ENCODE measurements at places on chromosomes 6 and 20.
A peak's percentile ranks its signal among the peaks of the same experiment; 100 is the strongest.

- DNase-seq: no peak
These were observed 71.3 kb upstream of the KCNG1 start for GRCh38 chr20:51094221-51094620.

DNA sequence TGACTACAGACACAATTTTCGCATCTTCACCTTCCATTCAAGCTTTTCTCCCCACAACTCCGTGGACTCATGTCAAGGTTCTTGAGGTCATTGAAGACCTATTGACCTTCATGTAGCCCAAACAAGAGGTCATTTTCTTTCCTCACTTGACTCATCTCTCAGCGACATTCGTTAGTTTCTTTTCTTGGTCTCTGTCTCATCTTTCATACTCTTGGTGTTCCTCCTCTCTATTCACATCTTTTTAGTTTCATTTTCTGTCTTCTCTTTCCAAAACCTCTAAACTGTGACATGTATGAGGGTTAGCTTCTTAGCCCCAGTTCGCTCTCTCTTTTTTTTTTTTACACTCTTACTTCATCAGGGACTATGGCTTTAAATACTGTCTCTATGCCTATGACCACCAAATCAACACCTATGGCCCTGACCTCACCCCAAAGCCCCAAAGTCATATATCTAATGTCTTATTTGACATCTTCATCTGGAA lies 128.6 kb upstream of the BACH2 start:
- no peak for DNase-seq

- DNase-seq: no peak
These were observed 32.2 kb downstream of the CARMIL1 start for GRCh38 chr6:25311331-25311840.

DNA sequence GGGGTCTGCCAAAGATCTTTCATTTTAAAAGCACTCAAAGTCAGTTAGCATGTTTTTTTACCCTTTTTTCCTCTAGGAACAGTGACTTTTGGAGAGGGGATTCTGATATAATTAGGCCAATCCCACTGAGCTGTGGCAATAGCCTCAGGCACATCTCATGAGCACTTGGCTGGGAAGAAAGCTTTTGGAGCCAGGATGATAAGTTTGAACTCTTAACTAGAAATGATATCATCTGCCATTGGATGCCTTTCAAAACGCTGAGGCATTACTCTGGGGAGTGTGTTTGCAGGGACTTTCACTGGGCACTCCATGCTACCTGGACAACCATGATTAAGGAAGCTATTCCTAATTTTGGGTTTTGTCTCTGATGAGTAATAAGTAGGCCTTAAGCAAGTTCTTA lies 3.7 kb downstream of the SCGN start:
- no peak for DNase-seq

DNA sequence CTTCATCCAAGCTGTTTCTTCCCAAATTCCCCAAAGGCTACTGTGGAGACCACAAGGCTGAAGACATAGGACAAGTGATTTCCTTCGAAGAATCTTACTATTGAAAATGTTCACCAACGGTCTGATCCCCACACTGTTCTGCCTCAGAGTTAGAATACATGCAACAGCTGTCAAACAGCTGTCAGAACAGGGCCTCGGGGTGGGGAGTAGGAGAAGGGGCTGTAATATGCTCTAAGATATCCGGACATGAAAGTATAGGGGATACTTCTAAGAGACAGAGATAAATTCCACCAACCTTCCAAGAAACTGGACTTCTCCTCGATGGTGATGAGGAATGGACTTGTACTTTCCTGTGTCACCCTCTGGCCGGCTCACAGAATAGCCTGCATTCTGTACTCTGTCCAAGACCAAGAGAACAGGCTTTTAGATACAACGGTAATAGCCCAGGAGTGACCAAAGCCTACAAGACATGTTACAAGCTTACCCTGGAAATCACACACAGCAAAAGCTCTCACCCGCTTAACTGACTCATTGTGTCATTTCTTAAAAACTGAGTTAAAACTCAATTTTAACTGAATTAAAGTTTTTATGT lies 69.2 kb upstream of the PTGIS start:
- DNase-seq: no peak

DNA sequence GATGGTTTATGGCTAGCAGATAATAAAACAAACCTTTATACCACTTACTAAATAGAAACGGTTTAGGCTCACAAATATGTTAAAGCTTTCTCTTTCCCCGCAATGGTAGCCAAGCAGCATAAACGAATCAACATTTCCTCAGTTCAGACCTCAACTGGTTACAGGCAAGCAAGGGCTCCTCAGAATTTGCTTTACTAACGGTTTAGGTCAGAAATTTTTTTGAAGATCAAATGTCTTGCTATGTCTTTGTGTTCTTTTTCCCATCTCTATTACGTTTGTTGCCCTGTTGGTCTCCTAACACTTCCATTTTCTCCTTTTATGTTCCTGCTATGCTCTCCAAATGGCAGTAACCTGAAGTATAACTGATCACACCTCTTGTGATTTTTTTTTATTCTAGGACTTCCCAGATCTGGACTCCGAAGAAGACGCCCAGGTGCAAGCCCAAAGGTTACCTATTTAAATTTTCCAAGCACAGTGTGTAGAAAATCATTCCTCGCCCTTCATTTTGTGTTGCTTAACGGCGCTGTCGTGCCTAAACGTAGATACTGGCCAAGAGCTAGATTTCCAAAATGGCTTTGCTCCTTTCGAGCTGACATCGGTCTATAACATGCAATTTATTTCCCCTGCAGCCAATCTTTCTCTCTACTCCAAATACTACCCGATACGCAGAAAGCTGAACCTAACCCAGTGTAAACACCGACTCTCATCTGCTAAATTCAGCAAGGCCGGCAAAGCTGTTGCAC lies 717 bp upstream of the ASF1A start:
- DNase-seq: peak; percentile 77

DNA sequence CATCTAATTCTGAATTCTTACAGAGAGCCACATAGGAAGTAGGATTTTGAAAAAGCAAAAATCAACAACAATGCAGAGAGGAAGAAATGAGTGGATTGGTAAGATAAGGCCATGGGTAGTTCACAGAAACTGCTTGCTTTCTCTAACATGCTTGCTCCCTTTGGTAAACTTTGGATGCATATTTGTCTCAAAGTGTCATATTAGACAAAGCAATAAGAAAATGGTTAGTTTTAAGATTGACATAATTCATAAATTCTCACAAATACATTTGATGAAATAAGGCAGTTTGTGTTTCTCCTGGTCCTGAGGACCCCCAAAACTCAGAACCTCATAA lies 31.7 kb downstream of the UTRN start:
- no peak for DNase-seq

DNA sequence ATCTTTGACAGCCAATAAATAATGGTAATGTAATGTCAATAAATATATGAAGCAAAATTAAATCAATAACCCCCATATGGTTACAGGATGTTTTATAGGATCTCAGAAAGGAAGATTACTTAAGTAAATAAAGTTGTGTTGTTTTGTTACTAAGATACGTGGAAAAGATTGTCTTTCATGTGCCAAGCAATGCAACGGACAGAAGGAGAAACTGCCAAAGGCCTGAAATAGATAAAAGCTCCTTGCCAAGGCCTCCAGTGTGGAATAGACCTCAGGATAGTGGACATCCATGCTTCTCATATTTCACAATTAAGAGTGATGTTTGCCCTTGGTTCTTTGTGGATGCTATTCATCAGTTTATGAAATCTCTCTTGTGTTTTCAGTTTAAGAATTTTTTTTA lies 16.4 kb upstream of the FNDC1 start:
- DNase-seq: no peak

DNA sequence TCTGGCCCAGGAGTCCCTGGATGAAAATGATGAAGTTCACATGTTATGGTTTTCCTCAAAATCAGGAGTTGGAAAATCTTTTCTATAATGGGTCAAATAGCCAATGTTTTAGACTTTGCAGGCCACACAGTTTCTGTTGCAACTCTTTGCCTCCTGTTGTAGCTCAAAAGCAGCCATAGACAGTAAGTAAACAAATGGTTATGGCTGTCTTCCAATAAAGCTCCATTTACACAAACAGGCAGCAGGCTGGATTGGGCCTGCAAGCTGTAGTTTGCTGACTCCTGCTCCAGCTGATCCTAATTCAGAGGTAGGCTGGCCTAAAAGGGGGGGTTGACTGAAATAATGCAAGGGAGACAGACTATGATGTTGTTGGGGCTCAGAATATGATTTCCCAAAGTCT lies 33.0 kb downstream of the METTL24 start:
- peak; percentile 78 for DNase-seq

DNA sequence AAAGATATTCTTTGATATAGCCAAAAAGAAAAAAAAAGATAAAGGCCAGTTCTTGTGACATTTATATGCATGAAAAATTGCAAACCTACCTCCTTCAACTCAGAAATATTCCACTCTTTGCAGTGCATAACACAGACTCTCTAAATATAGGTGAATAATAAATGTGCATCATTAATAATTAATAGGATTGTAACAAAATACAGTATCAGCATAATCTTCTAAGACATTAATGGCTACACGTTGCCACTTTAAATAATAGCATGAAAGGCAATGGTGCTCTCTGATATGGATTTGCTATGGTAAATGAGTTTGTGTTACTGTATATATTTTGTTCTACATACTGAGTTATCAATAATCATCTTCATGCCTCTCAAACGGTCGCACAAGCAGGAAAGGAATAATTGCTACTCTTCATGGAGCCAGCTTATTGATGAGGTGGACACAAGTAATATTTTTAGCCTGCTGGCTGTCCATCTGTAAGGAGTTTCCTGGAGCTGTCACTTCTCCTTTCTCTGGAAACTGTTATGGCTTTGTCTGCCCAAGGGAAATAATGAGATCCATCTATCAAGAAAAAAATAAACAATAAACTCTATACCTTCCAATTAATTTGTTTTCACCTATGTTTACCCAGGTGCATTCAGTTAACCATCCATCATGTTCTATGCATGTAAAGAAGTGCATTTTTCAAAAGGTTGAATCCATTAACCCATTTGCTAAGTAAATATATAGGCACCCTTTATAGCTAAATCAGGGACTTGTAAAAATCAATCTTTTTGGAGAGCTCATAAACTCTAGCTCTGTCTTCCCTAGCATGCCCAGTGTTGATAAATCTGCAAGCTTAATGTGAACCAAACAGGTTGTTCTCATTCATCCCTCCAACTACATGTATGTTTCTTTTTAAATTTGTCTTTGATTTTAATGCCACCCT lies 253.0 kb downstream of the NKAIN2 start:
- no peak for DNase-seq

GRCh38 chr6:30231067-30231466 lies 17.9 kb upstream of the TRIM26 start:
- no peak for DNase-seq

DNA sequence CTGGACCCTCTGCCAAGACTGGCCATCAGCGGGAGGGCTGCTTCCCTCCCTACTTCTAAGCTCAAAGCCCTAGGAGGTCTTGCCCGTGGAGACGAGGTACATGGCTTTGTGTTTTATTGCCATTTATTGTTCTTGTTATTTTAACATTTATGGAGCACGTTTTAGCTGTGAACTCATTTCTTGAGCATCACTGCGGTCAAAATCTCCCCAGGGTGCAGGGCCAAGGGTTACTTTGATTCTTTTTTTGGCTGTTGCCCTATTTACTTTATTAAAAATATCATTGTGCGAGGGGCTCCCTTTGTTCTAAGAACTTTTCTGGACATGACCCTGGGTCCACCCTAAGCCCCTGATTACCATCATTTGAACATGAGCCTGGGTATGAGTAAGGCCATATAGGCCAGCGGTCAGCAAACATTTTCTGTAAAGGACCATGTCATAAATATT lies 51.6 kb downstream of the EYA2 start:
- DNase-seq: no peak

DNA sequence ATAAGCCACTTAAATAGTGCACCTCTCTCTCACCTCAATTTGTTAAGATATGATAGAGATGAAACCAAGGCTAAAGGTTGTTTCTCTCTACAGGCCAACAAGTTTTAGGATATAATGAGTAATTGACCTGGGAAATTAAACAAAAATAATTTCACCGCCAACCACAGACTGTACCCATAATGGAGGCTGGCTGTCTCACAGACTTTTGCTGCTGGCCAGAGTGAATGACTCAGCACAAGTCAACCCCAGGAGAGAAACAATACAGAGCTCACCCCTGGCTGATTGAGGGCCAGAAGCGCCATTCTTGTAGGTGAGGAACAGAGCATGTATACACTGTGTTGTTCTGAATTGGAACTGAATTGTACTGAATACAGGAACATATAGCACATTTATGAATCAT lies 99.9 kb downstream of the CAP2 start:
- no peak for DNase-seq

DNA sequence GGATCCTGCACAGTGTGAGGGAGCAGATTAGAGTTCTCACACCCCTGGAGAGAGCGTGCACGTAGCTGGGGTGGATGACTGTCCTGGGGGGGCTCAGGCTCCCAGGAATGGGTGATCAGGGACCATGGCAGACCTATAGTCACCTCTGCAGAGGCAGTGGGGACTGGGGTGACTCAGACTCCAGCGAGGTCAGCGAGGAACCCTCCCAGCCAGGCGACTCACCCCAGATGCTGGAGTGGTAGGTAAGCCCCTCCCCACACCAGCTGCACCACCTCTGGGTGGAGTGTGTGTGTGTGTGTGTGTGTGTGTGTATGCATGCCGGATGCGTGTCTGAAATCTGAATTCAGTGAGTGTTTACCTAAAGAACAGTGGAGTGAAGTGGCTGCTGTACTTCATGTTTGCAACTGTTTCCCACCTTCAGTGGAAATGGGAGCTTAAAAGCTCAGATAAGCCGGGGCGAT lies 17.4 kb upstream of the GTSF1L start:
- DNase-seq: no peak

DNA sequence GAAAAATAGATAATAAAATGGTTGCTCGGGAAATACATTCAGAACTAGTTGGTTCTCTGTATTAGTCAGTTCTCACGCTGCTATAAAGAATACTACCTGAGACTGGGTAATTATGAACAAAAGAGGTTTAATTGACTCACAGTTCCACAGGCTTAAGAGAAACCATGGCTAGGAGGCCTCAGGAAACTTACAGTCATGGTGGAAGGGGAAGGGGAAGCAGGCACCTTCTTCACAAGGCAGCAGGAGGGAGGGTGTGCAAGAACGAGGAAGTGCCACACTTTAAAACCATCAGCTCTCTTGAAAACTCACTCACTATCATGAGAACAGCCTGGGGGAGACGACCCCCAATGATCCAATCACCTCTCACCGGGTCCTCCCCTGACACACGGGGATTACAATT lies 24.2 kb upstream of the SNX9 start:
- no peak for DNase-seq

DNA sequence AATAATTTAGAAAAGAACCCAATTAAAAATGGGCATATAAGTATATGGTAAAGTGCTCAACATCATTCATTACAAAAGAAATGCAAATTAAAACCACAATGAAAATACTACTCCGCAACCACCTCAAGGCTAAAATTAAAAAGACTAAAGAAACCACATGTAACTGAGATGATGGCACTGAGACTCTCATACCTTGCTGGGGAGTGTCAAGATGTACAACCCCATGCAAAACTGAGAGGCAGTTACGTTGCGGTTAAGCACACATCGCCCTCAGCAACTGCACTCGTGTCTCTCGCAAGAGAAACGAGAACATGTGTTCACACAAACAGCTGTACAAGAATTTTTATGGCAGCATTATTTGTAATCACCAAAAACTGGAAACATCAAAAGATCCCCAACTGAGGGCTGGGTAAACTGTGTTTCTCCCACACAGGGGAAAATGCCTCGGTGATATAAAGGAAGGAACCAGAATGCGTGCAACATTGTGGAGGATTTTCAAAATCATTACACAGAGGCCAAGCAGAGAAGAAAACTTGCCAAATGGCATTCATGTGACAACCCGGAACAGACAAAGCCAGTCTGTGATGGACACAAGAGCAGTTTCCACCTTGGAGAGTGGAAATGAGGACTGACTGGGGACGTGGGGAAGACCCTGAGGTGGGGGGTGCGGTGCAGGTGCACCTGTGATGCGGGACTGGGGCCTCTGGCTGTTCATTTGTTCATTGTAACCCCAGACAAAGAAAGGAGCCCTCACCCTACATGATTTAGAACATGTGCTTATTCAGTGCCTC lies 144.9 kb downstream of the WDR27 start:
- no peak for DNase-seq

All from kidney (tissue), 22 donors.